GF-D8 (cell line): ENCODE measurements at places on chromosomes 1 and 21.

DNA sequence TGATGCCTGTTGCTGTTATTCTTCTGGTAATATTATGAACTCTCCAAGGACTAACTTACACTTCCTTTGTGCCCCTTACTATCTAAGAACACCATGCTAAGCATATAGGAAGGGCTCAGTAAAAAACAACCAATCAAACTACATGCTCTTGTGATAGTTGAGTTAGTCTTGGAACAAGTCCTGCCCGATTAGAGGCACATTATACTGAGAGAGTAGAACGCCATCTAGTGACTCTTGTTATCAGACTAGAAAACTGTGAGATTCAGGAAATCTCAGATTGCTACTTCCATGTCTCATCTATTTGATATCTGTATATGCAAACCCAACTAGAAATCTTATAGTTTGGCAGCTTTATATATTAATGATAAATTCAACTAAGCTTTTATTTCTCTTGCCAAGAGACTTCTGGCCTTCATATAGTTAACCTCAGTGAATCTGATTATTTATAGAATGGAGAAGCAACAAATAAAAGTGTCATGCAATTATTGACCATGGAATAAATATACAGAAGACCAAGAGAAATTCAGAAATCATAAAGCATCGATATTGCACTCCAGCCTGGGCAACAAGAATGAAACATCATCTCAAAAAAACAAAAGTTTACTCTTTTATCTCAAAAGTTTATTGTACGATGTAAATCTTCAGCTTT lies 7.8 kb upstream of the SRRM1 start:
- DNase-seq: peak; percentile 25

GRCh38 chr1:104636581-104636980 lies 886.9 kb downstream of the AMY1C start:
- no peak for DNase-seq

- DNase-seq: peak; percentile 87
These were observed 13.7 kb upstream of the VPS45 start for GRCh38 chr1:150053926-150054325.

- DNase-seq: no peak
These were observed 4.9 kb downstream of the ARHGEF19 start for GRCh38 chr1:16207318-16208269.

DNA sequence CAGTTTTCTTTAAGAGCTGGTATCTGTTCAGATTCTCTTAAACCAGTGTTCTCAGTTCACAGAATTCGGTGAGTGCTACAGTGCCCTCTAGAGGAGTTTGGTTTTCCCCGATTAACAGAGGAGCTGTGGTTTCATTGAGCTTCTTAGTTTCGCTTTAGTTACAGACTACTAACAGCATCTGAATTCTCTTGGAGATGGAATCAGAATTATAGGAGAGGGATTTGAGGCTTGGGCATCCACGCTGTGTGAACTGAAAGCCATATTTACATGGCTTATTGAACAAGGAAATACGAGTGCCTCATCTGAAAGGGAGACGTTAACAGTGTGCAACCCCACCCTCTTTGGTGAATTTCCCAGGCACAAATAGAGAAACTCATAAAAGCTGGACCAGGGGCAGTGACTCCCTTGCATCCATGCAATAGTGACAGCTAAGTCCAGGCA lies 202.0 kb downstream of the USH2A start:
- no peak for DNase-seq

- DNase-seq: no peak
These were observed 312.5 kb upstream of the PKN2 start for GRCh38 chr1:88371436-88372023.

- DNase-seq: no peak
These were observed 45.6 kb upstream of the ACTRT2 start for GRCh38 chr1:2975466-2976179.

- no peak for DNase-seq
These were observed 41.8 kb upstream of the ATF3 start for GRCh38 chr1:212566522-212567479.

DNA sequence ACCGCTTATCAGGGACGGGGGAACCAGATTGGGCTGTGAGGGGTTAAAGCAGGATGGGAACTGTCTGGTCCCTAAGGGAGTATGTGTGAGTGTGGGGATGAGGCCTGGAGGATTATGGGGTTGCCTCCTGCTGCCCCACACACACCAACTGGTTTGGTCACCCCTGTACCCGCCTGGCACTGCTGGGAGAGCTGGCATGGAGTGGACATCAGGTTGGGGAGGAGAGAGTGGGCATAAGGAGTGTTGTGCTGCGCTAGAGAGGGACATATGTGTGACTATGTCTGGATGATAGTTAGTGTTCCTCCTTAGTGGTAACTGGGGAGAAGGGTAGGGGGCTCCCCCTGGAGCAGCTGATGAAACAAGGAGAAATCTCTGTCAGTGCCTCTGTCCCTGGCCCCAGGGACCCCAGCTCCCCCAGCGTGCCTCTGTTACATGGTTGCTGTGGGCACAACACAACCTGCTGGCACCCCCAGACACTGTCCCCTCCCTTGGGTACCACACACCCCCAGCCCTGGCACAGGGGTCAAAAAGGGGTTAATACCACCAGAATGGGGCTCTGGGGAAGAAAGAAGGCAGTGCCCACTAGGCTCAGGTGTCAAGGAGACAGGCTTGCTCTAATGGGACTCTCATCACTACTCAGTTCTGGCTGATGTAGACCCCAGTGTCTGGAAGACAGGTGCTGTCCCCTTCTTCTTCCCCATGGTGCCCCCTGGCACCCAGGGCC lies 1.9 kb downstream of the ZBTB7B start:
- no peak for DNase-seq

GRCh38 chr1:222865718-222866117 lies 50.9 kb downstream of the DISP1 start:
- no peak for DNase-seq

DNA sequence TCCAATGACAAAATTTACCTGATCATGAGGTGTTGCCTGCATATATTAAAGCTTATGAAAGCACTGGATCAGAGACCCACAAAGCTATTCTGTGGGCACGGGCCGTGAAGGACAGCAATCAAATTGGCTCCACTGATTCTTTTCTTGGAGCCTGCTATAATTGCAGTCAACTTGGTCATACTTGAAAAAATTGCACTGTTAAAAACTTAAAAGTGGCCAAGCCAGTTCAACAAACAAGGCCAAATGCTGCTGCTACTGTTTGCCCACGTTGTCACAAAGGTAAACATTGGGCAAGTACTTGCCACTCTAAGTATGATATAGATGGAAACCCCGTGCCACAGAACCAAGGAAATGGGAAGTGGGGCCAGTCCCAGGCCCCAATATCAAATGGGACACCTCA lies 37.8 kb downstream of the CYP4A11 start:
- DNase-seq: no peak

- DNase-seq: no peak
These were observed 52.6 kb downstream of the GNG12 start for GRCh38 chr1:67780637-67781036.

DNA sequence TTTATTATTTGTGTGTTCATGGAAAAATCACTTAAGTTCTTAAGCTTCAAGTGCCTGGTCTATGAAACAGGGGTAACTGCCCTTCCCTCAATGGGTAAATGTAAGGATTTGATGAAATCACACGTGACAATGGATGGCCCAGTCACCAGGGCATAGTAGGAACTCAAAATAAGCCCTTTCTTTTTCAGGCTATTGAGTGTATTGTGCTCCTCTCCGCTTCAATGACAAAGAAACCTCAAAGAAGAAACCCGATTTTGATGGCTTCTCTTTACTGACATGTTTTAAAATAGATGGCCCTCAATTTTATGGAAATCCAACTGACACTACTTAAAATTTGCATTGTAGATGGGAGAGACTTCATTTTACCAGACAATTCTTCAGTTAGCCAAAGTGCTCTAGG lies 543.5 kb downstream of the OMA1 start:
- DNase-seq: no peak

- DNase-seq: no peak
These were observed 11.7 kb upstream of the RCSD1 start for GRCh38 chr1:167618366-167618765.

DNA sequence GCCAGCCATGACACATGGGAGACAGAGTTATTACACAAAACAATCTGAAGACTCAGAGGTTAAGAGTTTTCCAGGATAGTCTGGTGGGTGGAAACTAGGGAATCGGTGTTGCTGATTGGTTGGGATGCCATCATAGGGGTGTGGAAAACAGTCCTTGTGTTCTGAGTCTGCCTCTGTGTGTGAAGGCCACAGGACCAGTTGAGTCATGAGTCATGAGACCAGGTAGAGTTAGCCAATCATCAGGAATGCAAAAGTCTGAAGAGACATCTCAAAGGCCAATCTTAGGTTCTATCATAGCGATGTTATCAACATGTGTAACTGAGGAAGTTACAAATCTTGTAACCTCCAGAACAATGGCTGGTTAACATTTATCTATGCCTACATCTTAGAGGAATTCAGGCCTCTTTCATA lies 49.7 kb upstream of the NEK7 start:
- DNase-seq: no peak

- no peak for DNase-seq
These were observed 67.8 kb upstream of the GJA8 start for GRCh38 chr1:147834810-147835209.

GRCh38 chr1:147722124-147722523 lies 38.3 kb downstream of the GJA5 start:
- no peak for DNase-seq

DNA sequence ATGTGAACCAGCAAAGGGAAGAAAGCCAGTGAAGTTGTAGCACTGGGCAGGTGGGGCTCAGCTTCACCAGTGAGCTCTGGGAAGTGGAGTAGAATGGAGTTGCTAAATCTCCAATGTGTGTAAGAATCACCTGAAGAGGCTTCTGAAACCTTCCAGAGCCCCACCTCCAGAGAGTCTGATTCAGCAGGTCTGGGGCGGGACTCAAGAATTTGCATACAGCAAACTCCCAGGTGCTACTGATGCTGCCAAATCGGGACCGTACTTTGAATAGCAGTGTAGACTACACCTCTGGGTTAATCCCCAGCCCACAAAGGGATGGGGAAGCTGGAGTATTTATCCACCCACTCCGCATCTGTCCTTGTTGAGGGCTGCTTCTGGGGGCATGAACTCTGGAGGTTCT lies 154.3 kb downstream of the IGSF21 start:
- no peak for DNase-seq

DNA sequence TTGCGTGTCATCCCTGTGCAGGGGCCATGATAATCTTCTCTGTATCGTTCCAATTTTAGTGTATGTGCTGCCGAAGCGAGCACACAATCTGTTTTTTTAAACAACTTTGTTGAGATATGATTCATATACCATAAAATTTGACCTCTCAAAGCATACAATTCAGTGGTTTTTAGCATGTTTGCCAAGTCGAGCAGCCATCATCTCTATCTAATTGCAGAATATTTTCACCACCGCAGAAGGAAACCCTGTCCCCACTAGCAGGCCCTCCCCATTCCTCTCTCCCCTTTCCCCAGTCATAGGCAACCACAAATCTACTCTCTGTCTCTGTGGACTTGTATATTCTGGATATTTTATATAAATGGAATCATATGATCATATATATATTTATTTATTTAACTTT lies 78.7 kb upstream of the TINAGL1 start:
- DNase-seq: no peak

- no peak for DNase-seq
These were observed 29.7 kb upstream of the EVA1B start for GRCh38 chr1:36352910-36353878.

DNA sequence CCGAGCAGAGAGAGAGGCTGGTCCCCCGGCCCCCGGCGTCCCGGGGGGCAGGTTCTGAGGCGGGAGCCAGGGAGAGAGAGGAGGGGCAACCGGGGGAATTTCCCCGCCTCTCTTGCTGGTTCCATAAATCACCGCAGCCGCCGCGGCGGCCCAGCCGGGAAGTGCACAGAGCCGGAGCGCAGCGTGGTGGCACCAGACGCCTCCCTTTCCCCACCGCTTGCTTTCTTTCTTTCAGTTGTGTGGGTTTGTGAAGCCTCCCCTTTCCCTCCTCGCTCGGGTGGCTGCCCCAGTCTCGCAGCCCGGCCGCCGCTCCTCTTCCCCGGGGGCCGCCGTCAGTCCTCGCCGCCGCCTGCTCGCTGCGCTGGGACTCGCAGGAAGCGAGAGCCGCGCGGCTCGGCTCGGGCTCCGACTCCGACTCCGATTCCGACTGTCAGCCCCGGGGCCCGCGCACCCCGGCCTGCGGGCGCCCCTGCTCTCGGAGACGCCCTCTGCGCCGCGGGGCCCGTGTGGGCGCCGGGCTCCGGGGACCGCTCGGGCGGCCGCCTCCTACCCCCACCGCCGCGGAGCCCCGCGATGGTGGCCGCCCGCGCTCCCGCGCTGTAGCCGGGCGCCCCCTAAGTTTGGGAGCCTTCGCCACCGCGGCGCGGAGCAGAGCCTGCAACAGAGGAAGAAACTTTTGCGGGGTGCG lies at the start of gene CACHD1:
CACHD1 (plus strand) TSS at position 153 of the 688 bp plus-strand sequence. CDS start 616 bp downstream, outside the sequence.
- no peak for DNase-seq

DNA sequence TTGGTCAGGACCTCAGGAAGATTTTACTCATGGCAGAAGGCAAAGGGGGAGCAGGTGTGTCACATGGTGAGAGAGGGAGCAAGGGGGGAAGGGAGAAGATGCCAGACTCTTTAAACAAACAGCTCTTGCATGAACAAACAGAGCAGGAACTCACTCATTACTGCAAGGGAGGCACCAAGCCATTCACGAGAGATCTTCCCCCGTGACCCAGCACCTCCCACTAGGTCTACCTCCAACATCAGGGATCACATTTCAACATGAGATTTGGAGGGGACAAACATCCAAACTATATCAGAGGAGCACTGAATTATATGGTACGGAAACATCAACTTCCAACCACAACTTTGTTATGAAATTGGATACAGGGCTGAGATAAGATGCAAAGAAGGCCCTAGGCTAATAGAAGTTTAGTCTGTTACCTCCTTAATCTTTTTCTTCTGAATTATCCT lies 164.9 kb downstream of the ST6GALNAC3 start:
- DNase-seq: no peak

- DNase-seq: no peak
These were observed 29.4 kb upstream of the LRRN2 start for GRCh38 chr1:204714861-204715511.
